ENCODE measurements at places on chromosomes 6 and 20. TPM values are rescaled to one million over a fixed set of nuclear protein-coding genes. Genes with fewer than 3 reads are reported as not detected.

WFDC2 gene
- not detected for total RNA-seq

LSM2 gene
- 44.6 TPM for total RNA-seq

TTLL9 gene
- not detected for total RNA-seq

ZBTB12 gene
- total RNA-seq: 4.2 TPM

PRSS35 gene
- total RNA-seq: 0.09 TPM

RBPJL gene
- not detected for total RNA-seq

MCHR2 gene
- not detected for total RNA-seq

TUBE1 gene
- total RNA-seq: 11.0 TPM

BTN1A1 gene
- not detected for total RNA-seq

C2 gene
- total RNA-seq: 0.19 TPM

HDGFL1 gene
- not detected for total RNA-seq

SLC4A11 gene
- 4.1 TPM for total RNA-seq

RAMACL gene
- total RNA-seq: 4.6 TPM

CDH26 gene
- not detected for total RNA-seq

RREB1 gene
- 17.4 TPM for total RNA-seq

SLC35D3 gene
- not detected for total RNA-seq

SLC17A1 gene
- not detected for total RNA-seq

PGC gene
- not detected for total RNA-seq

PHF10 gene
- 43.5 TPM for total RNA-seq

C6orf89 gene
- total RNA-seq: 23.7 TPM

C6orf15 gene
- total RNA-seq: not detected

CPNE5 gene
- total RNA-seq: 15.2 TPM

OTOR gene
- not detected for total RNA-seq

RAD21L1 gene
- total RNA-seq: under 0.01 TPM

Measured in endothelial cell of coronary artery (primary cell).